Osteoblast (primary cell): ENCODE measurements at places on chromosomes 7 and 10.

DNA sequence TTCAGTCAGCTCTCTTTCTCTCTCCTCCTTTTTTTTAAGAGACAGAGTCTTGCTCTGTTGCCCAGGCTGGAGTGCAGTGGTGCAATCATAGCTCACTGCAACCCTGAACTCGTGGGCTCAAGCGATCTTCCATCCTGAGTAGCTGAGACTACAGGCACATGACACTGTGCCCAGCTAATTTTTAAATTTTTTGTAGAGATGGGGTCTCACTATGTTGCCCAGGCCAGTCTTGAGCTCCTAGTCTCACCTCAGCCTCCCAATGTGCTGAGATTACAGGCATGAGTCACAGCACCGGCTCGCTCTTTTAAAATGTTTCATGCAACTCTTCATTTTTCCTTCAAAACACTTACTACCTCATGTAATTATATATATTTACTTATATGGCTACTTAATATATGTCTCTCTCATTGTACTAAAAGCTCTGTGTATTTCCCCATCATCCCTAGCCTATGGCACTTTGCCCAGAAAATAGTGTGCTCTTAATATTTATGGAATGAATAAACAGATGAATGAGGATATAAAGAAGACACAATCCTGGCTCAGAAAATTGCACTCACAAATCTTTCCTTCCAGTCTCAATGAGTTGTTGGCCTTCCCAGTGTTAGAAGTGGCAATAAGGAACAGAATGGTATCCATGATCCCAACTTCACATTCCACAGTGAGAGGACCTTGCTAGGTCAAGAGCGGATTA, 33.9 kb downstream of the EBLN1 start:
- DNase-seq: no peak

DNA sequence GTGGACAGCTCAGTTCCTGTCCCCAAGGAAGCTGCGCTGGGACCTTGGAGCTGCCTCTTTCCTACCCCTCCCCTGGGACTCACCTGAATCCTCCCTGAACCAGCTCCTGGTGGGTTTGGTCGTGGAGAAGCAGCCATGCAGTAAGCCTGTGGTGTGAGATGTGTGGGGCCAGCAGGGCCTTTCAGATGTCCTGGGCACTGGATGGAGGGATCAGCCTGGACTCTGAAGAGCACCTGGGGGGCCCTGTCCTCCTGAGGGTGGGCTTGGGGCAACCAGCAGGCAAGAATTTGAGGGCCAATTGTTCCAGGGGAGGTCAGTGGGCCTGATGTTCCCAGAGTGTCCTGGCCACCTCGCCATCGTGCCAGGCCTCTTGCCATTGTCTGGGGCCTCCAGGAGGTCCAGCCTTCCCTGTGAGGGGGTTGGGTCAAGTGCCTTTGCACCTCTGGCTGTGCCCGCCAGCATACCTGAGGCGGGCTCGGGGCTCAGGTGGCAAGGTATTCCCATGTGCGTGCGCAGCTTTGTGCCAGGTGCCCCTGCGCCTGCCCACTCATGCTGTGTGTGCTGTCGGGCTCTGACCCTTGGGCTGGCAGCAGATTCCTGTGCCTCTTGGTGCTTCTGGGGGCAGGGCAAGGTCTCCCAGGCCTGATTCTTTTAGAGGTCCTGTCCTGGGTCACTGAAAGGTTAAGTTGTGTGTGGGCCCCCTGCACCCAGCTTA, 7.3 kb downstream of the TRIM8 start:
- DNase-seq: peak; percentile 72

DNA sequence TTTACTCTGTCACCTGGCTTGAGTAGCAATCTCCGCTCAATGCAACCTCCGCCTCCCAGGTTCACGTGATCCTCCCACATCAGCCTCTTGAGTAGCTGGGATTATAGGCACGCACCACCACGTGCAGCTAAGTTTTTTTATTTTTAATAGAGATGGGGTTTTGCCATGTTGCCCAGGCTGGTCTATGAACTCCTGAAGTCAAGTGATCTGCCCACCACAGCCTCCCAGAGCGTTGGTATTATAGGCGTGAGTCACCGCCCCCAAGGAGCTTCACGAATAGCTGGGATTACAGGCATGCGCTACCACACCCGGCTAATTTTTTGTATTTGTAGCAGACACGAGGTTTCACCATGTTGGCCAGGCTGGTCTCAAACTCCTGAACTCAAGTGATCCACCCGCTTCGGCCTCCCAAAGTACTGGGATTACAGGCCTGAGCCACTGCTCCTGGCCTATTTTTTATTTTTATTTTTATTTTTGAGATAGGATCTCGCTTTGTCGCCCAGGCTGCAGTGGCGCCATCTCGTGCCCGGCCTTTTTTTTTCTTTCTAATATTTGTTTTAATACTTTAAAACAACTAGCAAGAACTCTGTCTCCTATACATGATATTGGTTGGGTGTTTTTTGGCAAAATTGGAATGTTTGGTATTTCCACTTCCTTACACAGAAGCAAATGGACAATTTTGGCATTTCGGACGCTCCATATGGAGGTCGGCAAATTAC, 1.1 kb downstream of the EFCAB10 start:
- DNase-seq: no peak

DNA sequence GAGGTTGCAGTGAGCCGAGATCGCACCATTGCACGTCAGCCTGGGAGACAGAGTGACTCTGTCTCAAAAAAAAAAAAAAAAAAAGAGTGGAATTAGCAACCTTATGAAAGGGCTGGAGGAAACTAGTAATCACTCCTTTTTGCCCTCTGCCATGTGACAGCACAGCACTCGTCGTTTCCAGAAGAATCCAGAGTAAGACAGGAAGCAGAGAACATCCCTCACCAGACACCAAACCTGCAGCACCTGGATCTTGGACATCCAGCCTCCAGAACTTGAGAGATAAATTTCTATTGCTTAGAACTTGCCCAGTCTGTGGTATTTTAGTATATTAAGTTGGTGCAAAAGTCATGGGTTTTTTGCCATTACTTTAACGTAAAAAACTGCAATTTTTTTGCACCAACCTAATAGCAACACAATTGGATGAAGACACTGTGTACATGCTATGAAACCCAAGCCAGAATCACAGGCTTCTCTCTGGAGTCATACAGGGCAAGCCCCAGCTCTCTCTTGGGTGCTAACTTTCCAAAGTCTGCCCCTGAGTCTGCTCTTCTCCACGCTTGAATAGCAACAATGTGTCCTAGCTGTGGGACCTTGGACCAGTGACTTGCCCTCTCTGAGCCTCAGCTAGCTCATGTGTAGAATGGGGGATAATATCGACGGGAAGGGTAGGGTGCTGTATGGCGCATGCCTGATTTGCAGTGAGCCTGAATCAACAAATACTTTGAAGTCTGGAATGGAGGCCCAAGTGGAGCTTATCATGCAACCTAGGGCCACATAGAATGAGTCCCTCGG, 55.1 kb downstream of the CHST3 start:
- peak; percentile 25 for DNase-seq

- no peak for DNase-seq
Measured at GRCh38 chr7:51317582-51317910, 937 bp upstream of the COBL start.

DNA sequence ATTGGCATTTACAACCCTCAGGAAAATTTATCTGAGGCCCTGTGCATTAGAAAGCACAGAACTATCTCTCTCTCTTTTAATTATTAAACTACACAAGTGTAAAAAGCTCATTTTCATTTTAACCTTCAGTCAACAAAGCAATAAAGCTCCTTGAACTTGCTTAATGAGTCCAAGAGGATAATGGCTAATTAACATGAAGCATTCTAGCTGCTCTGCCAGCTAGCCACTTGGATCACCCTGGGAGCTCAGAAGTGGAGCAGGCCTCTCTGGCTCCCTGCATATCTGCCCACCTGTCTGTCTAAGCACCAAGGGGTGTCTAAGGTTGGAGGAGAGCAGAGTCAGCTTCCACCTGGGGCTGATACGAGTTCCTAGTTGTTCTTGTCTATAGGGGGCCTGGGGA, 56.0 kb upstream of the SLC35G1 start:
- no peak for DNase-seq

DNA sequence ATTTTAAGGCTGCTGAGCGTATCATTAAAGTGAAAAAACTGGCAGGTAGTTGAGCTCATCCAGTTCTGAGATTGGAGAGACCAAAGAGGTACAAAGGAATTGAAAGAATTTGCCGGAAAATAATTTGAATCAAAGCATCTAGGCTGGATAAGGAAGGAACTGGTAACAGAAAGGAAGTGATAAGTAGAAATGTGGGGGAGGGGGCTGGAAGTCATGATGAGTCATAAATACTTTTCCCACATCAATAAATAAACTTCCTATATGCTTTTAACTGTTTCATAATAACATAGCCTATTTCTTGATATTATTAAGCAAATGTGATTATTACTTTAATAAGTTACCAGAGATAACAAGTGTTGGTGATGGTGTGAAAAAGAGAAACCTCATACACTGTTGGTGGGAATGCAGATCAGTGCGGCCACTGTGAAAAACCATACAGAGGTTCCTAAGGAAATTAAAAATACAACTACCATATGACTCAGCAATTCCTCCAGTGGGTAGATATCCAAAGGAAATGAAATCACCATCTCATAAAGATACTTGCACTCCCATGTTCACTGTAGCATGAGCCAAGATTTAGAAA, 27.0 kb downstream of the ZNF438 start:
- DNase-seq: peak; percentile 75
